G401 (cell line): ENCODE measurements at places on chromosomes 5 and 9.

GRCh38 chr5:91053741-91054025 lies 329.4 kb downstream of the ARRDC3 start:
- DNase-seq = no peak

GRCh38 chr9:98906273-98907040 lies 37.2 kb upstream of the COL15A1 start:
- no peak for DNase-seq

- DNase-seq = no peak
Measured at GRCh38 chr5:64800926-64801325, 32.2 kb downstream of the CWC27 start.

- no peak for DNase-seq
Measured at GRCh38 chr9:22416692-22417060, 29.9 kb upstream of the DMRTA1 start.

GRCh38 chr5:125870256-125870655 lies 553.0 kb upstream of the GRAMD2B start:
- no peak for DNase-seq

DNA sequence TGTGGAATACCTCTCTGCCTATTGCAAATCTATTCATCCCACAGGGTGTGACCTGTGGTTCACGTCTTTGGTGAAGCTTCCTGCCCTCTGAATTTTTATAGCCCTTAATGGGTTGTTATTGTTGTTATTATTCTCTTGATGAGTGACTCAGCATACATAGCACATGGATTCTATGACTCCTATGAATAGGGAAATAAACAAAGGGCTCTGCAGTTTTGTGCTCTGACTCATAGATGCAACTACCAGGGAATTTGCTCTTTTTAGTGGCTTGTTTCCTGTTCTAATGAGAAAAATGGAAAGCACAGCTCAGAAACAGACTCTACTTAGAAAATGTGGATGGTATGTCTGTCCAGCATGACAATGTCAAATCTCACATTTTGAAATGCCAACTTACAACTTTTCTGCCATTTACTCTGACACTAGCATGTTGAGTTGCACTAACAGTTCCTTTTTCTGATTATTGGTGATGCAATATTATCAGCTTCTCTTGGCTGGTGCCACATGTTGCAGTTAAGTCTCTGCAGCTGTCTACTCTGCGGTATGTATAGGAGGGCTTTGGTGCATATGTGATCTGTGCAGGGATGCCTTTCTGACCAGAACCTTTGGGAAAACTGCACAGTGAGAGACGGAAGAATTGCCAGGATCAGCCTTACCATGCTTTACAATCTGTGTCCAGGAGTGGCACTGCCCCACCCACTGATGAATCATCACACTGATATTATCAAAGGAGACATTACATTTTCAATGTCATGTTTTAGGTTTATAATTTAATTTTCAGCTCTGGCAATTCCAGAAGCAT lies 996.4 kb upstream of the WWC1 start:
- no peak for DNase-seq

DNA sequence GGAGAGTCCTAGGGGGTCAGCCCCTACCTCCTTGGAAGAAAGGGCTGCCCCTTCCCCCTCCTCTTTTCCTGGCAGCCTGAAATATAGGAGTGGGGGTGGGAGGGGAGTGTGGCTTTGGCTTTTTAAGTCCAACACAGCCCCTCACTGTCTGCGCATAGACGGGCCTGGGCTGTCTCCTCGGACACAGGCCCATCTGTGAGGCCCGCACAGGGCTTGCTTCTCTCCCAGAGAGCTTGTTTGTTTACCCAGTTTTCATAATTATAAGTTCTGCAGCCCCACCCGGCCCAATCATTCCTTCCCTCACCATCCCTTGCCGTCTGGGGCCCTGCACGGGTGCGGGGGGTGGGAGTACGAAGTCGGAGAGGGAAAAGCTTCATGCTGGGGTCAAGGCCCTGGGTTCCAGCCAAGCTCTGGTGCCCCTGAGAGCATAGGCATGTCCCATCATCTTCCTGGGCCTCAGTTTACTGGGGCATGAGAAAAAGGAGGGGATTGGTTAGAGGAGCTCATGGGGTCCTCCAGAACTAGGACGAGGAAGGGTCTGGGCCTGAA lies 54.0 kb upstream of the STXBP1 start:
- DNase-seq = no peak

- DNase-seq = peak; percentile 72
Measured at GRCh38 chr9:13110766-13111417, 168.6 kb downstream of the MPDZ start.
